ENCODE measurements at places on chromosomes 13 and 19.

GRCh38 chr19:6723108-6723618, 2.7 kb upstream of the C3 start:
- no peak for DNase-seq

GRCh38 chr19:43820098-43820883, 6.8 kb upstream of the ZNF283 start:
- DNase-seq: no peak

DNA sequence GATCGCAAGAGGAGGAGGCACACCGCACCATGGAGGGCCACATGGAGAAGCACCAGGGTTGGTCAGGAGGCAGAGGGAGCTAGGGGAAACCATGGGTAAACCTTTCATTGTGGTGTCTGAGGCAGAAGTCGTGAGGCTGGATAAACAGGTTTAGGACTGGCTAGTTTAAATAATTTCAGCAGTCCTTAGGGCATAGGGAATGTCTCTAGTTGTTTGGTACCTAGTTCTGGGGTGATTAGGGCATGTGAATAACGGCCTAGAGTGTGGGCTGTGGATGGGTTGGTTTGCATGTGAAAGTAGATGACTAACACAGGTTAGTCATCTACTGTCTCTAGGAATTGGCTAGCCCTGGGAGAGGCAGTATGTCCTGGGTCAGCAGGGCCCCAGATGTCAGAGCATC, 102.3 kb downstream of the STOML3 start:
- no peak for DNase-seq

GRCh38 chr19:18478545-18479311, 40.8 kb upstream of the ISYNA1 start:
- peak; percentile 75 for DNase-seq

- DNase-seq: no peak
These were observed 4.8 kb downstream of the ZNF766 start for GRCh38 chr19:52274191-52274590.

GRCh38 chr13:39132286-39133230, 94.3 kb downstream of the NHLRC3 start:
- DNase-seq: no peak

DNA sequence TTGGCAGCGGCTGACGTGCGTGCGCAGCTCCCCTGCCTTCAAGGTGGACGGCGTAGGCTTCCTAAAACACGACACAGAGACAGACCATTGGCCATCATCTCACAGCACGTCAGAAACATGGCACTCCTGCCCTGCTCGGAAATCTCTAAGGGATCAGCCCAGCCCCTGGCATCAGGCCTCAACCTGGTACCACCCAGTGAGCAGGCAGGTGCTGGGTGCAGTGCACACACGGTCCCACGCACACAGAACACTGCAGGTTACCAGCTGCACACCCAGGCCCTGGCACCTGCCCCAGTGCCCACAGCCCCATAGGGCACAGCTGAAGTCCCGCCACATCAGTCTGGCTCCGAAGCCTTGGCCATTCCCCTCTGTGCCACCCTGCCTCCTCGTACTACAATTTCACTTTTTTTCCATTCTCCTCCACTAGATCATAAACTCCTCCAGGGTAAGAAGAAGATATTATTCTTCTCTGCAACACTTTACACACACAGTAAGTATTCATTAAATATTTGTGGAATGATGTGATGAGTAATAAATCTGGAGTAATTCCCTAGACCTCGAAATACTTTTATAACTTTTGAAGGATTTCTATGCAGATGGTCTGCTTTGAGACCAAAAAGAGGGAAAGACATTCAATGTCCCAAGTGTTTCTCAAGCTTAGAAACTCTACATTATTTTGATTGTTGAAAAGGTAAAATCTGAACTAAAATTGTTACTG, 156.4 kb downstream of the COL4A1 start:
- no peak for DNase-seq

DNA sequence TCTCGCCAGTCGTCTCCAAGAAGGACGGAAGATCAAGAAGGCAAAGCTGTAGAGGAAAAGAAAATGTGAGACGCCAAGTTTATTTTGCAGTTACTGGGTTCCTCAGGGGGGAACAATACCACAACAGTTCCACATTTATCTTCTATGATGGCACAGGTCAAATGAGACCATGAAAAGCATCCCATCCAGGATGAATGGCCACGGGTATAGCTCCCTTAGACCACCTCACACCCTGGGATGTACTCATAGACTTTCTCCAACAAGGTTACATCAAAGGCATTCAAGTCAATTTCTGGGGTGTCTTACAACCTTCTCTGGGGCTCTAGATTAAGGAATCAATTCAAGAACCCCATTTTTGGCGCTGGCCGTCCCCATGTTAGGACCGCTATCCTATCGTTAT, 4.5 kb downstream of the PEG3 start:
- DNase-seq: no peak

GRCh38 chr13:111323950-111324651, 3.7 kb downstream of the TEX29 start:
- no peak for DNase-seq

DNA sequence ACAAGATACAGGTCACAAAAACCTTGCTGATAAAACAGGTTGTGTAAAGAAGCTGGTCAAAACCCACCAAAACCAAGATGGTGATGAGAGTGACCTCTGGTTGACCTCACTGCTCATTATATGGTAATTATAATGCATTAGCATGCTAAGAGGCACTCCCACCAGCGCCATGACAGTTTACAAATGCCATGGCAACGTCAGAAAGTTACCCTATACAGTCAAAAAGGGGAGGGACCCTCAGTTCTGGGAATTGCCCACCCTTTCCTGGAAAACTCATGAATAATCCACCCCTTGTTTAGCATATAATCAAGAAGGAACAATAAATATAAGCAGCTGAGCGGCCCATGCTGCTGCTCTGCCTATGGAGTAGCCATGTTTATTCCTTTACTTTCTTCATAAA, 434.1 kb downstream of the ZNF536 start:
- DNase-seq: no peak

DNA sequence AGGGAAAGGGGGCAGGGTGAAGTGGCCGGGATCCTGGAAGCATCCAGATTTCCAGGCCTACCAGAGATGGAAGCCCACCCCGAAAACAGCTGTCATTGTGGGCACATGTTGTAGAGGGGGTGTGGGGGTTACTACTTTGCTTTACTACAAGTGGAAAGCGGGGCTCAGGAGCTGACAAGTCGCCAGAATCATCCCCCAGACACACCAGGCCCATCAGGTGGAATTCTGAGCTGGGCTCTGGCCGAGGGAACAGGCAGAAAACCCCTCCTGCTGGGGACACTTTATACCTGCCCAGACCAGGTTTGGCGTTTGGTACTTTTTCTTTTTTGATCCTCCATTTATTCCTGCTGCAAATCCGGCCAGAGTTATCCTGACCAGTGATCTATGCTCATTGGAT, 3.8 kb downstream of the CDX2 start:
- DNase-seq: no peak

- no peak for DNase-seq
These were observed 23.6 kb downstream of the TUBA3C start for GRCh38 chr13:19158006-19158405.

DNA sequence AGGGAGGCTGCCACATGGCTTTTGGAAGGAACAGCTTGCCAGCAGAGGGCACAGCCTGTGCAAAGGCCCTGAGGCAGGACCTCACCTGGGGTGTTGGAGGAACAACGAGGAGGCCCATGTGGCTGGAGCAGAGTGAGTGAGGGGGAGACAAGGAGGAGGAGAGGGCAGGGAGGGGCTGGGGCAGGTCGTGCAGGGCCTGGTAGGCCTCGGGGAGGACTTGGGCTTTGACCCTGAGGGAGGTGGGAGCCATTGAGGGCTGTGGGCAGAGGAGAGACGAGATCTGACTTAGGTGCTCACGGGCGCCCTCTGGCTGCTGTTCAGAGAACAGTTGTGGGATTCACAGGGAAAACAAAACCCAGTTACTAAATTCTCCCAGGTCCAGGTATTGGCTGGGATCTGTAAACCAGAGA, 25.2 kb downstream of the ZNRF4 start:
- peak; percentile 10 for DNase-seq

DNA sequence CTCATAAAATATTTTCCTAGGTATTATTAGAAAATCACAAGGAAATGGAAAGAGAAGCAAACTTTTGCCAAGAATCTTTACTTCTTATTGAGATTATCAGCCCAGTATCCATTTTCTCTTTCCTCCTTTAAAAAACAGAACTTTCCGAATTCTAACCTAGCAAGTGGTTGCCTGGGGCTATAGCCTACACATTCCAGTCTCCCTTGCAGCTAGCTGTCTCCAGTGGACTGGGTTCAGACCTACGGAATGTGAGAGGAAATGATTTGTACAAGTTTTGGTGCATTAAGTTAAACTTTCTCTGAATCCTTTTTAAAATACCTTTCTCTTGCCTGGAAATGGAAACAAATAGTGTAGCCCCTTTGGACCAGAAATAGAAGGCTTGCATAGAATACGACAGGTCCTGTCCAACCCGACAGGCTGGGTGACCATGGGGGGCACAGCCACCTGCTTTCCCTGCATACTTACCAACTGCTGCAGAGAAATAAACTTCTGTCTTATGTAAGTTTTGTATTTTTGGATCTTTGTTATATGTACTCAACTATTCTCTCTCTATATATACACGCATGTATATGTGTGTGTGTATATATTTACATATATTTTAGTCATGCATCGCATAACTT, 185.9 kb downstream of the NALCN start:
- no peak for DNase-seq

- DNase-seq: no peak
These were observed 917.6 kb downstream of the PCDH9 start for GRCh38 chr13:66312312-66313087.

DNA sequence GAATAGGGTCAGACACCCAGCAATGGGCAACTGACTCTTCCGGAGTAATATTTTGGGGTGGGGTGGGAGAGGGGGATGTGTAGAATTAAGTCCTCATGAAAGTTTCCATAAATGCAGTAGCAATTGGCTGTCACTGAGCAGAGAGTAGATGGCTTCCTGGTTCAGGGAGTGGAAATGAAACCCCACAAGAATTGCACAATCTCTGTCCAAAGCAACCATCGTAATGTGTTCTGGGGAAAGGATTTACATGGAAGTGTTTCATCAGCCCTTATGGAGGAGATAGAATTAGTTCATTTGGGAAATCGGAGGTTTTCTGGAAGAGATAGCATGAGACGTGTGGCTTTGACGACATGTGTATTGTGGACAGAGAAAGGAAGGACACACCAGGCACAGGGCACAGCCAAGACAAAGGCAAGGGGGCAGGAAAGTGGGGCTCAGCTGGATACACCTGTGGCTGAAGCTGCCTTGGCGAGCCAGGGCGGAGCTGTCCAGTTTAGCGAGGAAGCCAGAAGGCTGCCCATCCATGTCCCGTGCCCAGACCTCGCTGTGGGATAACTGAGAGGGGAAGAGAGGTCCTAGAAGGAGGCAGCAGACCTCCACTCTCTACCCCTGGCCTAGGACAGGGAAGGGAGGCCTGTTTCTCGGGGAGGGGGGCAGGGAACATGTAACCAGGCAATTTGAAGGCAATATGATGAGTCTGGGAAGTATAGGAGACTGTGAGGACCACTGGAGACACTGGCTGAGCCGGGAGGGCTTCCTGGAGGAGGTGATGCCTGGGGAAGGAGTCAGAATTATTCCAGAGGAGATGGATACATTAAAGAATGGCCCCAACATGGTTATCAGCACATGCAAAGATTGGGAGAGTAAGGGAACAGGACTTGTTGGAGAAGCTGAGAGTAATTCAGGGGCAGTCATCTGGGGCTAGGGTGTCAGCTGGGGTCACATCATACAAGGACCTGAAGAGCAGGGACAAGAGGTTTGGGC, 2.6 kb upstream of the CLEC4G start:
- DNase-seq: no peak

DNA sequence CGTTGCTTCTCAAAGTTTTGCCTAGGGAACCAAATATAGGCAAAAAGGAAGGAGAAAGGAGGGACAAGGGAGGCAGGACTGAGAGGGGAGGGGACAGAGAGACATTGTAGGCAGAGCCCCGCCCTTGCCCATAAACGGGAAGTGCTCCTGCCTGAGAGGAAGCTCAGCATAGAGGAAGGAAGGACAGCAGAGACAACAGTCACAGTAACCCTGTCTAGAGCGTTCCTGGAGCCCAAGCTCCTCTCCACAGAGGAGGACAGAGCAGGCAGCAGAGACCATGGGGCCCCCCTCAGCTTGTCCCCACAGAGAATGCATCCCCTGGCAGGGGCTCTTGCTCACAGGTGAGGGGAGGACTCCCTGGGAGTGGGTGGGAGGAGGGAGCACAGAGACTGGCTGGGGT, at the start of gene CEACAM21:
TSS of gene CEACAM21 (plus strand) at position 169 of the 400 bp plus-strand sequence. CDS start at position 278, 109 bp downstream.
- peak; percentile 65 for DNase-seq

DNA sequence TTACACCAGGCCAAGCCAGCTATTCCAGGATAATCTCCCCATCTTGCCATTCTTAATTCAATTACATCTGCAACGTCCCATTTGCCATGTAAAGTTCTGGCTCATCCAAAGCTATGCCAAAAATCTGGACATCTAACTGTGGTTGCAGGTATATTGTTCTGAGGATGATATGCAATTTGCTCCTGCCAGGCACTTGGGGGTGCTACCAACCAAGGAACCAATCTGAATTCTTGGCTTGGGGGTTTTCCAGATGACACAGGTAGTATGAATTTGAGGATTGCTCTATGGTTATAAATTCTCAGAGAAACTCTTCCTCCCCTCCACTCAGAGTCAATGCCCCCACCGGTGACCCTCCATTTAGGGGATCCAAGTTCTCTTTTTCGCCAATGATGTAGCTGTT, 33.0 kb downstream of the CRYL1 start:
- DNase-seq: peak; percentile 12

DNA sequence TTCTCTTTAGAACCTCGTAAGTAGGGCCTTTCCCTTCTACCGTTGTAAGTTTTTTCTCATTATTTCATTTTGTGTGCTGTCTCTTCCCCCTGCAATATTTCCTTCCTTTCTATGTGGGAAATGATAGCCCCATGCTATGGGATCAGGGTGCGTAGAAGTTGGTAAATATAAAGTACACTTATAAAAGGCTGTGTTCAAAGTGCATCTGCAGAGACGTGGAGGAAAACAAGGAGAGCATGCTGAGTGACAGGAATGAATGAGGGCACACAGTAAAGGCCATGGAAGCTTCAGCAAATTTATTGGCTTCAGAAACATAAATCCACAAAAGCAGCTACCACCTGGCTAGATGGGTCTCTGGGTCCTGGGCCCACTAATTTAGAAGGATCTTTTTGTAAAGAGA, 21.6 kb upstream of the SPRY2 start:
- no peak for DNase-seq

- DNase-seq: no peak
These were observed 371.4 kb downstream of the UQCRFS1 start for GRCh38 chr19:28841531-28841930.

DNA sequence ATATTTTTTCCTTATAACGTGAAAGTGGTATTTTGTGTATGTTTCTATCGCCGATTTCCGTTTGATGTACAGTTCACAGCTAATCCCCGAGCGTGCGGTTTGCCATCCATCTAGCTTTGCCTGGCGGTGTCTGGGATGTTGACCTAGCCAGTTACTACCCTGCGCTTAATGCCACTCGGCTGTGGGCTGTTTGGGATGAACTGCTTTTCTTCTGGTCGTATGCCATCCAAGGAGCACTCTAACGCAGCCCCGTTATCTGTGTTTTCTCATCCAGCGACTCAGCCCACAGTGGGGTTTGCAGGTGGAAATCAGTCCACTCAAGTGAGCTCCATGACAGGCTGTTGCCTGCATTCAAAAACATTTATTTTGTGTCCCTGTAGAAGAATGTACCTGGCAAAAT, 512.3 kb downstream of the MYO16 start:
- no peak for DNase-seq

GRCh38 chr13:108195146-108195545, 20.2 kb downstream of the LIG4 start:
- no peak for DNase-seq

All from T-helper 2 cell (primary cell).